Endodermal cell (in vitro differentiated cells): ENCODE measurements at places on chromosomes 2 and 18.

DNA sequence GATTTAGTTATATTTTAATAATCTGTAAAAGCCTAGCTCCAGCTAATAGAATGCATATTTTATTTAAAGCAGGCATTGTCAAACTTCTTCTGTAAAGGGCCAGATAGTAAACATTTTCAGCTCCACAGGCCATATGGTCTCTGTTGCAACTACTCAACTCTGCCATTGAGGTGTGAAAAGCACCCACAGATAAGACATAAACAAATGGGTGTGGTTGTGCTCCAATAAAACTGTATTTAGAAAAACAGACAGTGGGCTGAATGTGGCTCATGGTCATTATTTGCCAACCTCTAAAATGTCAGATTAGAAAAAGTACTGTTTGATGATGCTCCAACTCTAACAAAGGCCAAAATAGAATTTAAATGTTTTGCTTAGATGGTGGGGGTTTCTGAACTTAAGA is 519.9 kb downstream of the RNF144A start:
- DNase-seq, result no peak

- no peak for DNase-seq
Observed at GRCh38 chr18:22505141-22505591, 87.5 kb upstream of the CTAGE1 start.

DNA sequence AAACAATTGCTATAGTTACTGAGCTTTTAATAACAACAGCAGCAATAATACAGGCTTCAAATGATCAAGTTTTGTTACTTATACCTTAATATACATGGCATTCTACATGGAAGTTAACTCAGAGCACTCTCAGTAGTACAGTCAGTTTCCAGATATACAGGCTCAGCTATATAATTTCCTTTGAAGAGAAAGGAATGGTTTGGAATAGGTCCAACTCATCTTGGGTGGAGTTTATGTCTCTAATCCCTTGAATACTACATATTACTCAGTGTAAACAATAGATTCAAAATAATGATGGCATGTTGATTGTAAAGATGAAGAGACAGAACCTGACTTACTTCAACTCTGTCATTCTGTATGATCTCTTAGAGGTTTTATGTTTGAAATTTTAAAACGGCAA is 174.9 kb downstream of the EPHA4 start:
- DNase-seq, result no peak

DNA sequence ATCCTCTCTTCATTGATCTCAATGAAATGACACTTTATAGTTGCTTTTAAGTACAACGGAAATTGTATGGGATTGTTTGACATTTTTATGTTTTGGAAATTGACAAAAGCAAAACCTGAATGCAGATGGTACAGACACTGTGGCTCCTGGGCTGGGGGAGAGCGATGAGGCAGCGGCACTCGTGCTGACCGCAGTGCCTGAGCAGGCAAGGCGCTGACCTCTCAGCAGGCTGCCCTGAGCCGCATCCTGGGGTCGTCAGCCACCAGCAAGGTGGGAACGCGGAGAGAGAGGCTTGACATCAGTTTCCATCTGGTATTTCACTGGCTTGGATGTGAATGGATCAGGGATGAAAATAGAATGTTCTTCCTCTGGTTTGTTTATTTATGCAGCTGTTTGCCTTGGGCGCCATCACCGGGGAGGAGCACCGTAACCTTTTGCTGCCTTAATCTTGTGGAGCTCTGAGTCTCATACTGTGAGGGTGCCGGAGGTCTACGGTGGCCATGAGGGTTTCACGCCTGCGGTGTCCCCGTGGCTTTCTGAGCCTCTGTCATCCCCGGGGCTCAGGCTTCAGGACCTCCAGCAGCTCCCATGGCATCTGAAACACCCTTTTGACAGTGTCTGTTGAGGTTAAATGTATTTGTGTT is 94.8 kb upstream of the TPO start:
- DNase-seq, result no peak

DNA sequence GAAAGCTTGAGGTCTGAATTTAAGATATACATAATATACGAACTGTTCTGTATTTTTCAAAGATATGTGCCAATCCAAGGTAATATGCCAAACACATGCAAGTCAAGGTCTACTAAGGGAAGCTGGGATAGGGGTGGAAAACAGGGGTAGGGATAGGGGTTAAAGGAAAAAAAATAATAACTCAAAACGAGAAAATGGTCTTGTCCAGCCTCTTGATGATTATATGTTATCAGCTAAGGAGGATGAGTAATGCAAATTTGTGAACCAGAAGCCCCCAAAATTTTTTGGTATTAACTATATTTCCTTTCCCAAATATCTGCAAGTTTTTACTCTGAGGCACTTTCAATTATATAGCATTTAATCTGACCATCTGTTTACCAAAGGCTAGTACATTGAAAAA is 219.3 kb downstream of the ZEB2 start:
- no peak for DNase-seq

GRCh38 chr2:240507060-240507777 is 50.6 kb downstream of the ANKMY1 start:
- DNase-seq, result peak; percentile 34

DNA sequence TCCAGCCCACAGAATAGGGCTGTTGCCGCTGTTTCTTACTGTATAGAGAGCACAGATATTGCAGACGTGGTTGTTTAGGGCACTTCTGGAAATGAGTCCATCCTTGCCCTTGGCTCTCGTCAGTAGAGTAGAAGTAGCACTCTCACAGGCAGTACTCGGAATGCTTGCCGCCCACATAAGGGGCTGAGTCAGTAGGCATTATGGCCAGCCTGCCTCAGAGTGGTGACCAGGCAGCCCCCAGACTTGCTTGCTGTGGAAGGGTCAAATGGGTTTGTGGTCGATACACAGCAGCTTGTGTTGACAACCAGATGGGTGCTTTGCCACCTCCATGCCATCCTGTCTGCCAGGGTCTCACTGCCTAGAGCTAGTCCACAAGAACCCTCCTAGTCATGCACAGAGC is 38.7 kb downstream of the PLEKHB2 start:
- no peak for DNase-seq

GRCh38 chr18:59705145-59705544 is 7.9 kb upstream of the CCBE1 start:
- no peak for DNase-seq

DNA sequence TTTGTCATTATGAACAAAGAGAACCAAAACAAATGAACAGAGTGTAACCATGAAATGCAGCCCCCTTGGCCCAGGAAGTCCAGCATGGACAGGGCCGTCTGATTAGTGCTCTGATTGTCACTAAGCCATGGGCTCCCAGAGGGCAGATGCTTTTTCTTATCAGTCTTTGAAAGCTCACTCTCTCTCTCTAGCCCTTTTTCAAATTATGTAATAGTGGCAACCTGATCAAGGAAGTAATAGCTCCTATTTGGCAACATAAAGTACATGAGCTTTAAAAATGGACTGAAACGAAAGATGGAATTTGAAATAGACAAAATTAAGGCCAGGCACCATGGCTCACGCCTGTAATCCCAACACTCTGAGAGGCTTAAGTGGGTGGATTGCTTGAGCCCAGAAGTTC is 32.4 kb upstream of the EPG5 start:
- no peak for DNase-seq

DNA sequence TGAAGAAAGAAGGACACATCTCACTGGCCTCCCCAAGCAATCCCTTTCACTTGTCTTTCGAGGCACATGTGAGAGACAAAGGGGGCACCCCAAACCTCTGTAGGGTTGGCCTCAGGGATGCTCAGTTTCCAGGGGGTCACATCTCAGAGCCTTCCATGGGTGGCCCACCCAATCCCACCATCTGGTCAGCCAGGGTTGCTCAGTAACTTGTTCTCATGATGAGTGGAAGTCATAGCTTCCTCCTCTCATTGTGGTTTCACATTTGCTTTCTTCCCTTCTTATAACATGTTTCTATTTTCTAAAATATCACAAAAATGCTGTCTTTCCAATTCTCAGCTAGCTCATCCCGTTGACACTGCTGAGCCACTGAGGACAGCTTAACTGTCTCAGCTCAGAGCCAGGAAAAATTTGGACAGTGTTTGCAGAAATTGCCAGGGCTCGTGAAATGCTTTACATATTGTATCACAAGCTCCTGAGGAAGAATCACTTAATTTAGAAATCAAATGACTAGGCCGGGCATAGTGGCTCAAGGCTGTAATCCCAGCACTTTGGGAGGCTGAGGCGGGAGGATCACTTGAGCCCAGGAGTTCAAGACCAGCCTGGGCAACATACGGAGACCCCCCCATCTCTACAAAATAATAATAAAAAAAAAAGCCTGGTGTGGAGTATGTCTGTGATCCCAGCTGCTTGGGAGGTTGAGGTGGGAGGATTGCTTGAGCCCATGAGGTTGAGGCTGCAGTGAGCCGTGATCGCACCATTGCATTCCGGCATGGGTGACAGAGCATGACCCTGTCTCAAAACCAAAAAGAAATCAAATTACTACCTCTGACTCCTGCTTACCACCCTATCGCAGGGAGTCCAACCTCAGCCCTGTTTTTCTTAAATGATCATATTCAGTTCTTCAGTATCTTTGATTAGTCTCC is 129.3 kb downstream of the PRKCE start:
- DNase-seq, result no peak

- DNase-seq, result no peak
Observed at GRCh38 chr2:150595803-150596470, 108.5 kb upstream of the RND3 start.

DNA sequence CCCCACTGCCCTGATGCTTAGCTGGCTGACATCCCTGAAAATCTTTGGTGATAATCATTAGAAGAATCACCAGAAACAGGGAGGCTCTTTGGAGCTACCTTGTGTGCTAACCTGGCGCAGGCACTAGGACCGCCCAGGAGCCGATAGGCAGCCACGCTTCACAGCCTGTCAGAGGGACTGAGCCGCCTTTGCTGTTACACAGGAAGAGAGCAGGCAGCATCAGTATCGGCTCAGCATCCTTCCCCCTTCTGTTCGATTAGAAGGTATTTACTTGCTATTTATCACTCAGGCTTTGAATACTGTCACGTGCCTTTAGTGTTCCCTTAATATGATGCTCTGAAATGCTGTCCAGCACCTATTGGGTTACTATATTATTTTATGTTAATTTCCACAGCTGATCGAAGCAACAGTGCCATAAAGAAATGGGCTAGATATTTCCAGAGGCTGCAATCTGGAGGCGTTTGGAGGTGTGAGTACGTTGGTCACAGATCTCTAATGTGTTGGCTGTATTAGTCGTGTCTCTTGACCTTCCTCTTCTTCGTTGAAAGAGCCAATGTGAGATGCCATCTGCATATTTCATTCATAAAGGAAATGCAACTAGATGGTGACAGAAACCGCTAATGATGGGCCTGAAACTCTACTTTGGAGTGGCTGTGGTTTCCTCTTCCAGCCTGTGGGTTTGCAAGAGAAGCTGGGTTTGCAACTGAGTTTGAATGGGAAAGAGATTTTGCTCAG is 110.4 kb upstream of the RAB27B start:
- DNase-seq, result peak; percentile 82

DNA sequence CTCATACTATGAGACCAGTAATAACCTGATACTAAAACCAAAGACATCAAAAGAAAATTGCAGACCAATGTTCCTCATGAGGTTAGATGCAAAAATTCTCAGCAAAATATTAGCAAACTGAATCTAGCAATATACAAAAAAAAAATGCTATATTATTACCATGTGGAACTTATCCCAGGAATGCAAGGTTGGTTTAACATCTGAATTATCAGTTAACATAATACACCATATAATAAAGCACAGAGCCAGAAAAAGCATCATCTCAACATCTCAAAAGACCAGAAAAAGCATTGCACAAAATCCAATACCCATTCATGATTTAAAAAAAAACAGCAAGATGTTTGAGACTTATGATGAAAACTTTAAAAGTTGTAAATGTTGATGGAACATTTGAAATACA is 8.3 kb upstream of the ZCCHC2 start:
- DNase-seq, result no peak

DNA sequence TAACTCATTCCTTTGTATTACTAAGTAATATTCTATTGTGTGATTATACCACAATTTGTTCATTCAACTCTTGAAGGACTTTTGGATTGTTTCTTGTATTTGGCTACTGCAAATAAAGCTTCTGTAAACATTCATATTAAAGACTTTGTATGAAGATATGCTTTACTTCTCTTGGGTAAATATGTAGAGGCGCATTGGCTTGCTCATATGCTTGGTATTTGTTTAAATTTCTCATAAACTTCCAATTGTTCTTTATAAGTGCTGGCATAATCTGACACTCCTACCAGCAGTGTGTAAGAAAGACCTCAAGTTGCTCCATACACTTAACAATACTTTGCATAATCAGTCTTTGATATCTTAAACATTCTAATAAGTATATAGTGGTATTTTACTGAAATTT is 792.8 kb upstream of the LRRTM1 start:
- no peak for DNase-seq

DNA sequence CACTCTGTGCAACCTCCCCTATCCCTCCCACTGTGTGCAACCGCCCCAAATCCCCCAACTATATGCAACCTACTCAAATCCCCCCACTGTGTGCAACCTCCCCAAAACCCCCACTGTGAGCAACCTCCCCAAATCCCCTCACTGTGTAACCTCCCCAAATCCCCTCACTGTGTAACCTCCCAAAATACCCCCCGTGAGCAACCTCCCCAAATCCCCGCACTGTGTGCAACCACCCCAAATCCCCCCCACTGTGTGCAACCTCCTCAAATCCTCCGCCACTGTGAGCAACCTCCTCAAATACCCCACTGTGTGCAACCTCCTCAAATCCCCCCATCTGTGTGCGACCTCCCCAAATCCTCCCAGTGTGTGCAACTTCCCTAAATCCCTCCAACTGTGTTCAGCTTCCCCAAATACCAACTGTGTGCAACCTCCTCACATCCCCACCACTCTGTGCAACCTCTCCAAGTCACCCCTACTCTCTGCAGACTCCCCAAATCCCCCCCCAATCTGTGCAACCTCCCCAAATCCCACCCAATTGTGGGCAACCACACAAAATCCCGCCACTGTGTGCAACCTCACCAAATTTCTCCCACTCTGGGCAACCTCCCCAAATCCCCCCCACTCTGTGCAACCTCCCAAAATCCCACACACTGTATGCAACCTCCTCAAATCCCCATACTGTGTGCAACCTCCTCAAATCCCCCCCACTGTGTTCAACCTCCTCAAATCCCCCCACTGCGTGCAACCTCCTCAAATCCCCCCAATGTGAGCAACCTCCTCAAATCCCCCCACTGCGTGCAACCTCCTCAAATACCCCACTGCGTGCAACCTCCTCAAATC is 114.1 kb downstream of the TPO start:
- DNase-seq, result no peak

DNA sequence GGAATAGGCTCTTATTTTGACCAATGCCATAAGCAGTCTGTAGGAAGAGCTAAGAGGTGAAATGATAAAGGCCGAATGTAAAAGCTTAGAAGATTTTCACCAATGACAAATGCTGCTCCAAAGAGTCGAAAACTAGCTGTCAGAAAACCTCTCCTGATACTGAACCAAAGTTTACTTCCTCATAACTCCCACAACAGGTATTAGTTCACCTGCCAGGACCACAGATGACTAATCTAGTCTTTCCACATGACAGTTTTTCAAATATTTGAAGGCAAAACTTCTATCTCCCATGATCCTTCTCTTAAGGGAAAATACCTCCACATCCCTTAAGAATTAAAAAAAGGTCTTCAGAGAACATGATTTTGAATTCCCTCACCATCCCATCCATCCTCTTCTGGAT is 473.2 kb upstream of the SPHKAP start:
- DNase-seq, result no peak
